ENCODE measurements at places on chromosomes 16 and 17.

GRCh38 chr16:70594569-70594968, 51.8 kb upstream of the IL34 start:
- no peak for DNase-seq

GRCh38 chr17:50217591-50217990, 16.2 kb upstream of the COL1A1 start:
- no peak for DNase-seq

GRCh38 chr17:13582776-13583547, 18.8 kb downstream of the HS3ST3A1 start:
- no peak for DNase-seq

DNA sequence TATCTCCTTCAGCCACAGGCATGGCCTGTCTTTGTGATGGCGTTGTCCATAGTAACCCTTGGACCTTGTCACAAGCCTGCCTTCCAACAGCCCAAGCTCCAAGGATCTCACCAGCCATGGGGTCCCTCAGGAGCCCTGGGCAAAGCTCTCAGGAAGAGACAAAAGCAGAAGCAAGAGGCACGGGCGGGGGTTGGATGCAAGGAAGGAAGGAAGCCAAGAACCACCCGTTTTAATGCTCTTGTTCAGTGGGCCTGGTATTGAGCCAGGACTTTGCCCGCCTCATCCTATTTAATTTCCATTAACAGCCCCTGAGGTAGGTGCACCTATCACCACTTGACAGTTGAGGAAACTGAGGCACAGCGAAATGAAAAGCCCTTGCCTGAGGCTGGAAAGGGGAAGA, 32.3 kb upstream of the GOSR2 start:
- DNase-seq, result no peak

All from T-cell (primary cell).